ENCODE measurements at places on chromosomes 2 and 18.

GRCh38 chr18:13618760-13619438, 107.5 kb downstream of the FAM210A start:
- no peak for DNase-seq

DNA sequence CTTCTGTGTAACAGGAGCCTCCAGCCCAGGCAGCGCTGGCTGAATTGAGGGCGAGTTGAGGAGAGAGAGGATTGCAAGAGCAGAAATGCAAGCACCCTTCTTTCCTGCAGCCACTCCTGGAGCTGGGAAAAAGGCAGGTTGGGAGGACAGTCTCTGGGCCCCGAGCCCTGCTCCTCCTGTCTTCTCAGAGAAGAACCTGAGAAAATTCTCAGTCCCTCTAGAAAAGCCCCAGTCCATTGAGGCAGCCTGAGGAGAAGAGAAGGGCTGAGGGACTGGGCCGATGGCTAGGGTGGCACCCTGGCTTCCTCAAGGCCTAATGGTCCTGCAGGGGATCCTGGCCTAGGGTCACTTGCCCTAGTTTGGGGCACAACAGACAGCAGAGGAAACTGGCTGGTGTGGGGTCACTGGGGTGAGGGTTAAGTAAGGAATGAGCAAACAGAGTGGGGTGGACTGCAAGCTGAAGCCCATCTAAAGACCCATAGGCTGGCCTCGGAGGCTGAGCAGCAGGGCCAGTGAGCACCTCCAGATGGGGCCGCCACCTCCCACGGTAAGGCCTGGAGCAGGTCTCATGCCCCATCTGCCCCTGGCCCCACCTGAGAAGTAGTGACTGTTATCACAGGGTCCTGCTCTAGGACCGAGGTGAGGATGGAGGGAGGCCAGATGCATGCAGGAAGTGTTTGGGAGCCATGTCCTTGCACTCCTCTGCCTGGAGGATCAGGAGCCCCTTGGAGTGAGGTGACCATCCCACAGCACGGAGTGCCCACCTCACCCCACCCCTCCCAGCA, 12.4 kb downstream of the CIB4 start:
- no peak for DNase-seq

DNA sequence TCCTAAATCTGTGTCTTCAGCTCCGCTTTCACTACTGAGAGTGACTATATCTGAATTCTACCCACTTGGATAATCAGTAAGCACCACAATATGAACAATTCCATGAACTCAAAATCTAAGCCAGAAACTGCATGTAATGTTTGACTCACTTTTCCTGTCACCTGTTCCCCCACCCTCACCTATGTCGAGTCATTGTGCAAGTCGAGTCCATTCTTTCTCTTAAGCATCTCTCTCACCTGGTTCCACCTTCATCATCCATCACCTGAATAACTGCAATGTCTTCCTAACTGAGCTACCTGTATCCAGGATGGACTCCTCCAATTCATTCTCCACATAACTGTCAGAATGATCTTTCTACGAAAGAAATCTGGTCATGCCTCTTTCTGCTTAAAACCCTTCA, 58.2 kb downstream of the PPP1R1C start:
- DNase-seq, result no peak

GRCh38 chr18:13331846-13332245, 113.3 kb downstream of the LDLRAD4 start:
- DNase-seq, result no peak

DNA sequence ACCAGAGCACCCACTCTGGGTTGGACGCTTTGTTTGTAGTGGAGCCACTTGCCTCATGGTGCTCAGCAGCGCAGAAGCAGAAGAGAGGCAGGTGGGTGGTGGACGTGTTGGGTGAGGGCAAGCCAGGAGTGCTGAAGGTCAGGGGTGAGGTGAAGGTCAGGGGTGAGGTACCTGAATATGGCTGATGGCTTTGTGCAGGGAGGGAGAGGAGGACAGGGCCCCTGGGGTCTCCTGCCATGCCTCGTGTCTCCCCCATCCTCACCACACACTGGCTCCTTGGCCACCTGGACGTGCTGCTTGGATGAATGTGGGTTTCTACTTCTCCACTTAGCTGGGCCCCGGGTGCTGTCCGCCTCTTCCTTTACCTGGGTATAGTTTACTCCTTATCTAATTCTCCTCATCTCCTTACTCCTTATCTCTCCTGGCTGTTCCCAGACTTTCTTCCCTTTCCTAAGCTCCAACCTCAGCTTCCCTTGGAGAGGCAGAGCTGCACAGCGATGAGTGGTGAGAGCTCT, 68.1 kb downstream of the DYSF start:
- no peak for DNase-seq

GRCh38 chr18:45957100-45957499, 10.0 kb downstream of the EPG5 start:
- DNase-seq, result no peak

DNA sequence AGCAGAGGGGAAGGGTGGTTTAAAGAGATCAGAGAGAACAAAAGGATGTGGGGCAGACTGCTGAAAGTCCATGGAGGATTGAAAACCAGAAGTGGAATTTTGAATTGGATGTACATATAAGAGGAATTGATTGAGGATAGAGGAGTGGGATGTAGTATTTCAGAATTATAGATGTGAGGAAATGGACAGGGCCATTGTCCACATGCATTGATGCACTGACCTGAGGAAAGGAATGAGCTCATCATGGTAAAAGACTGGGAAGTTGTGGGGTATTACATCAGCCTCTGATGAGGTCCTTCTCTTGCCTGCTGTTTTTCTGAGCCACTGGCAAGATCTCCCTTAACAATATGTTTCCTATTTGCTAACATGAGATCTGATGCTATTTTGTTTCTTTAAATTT, 365.7 kb upstream of the FANCL start:
- no peak for DNase-seq

GRCh38 chr2:223460209-223460608, 142.0 kb downstream of the SCG2 start:
- no peak for DNase-seq

DNA sequence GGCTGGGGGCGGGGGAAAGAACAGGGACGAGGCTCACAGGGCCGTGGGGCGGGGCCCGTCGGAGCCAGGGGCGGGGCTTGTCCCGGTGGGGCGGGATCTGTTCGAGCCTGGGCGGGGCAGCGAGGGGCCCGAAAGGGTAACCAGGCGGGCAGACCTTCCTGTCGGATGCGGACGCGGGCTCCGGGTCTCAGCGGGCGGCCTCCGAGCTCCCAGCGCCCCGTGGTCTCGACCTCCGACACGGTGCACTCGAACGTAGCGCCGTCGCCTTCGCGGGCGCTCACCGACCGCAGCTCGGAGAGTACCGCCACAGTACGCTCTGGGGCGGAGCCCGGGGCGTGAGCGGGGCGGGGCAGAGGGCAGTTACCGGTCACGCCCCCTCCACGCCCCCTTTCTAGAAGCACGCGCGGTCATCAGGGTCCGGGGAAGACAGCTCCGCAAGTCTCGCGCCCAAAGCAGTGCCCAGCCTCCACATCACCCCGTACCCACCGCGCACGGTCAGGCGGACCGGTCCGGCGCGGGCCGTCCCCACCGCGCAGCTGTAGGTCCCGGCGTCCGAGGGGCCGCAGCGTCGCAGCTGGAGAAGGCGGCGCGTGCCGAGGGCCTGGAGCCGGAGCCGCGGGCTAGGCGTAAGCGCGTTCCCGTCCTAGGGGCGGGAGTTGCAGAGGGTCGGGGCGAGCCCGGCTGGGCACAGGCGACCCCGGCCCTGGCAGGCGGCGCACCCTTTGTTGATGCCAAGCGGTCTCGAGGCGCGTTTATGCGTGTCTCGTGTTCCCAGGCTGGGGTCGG, 8.7 kb downstream of the TMEM198 start:
- DNase-seq, result peak; percentile 69

GRCh38 chr2:42178335-42178734, 9.2 kb downstream of the EML4 start:
- DNase-seq, result no peak

GRCh38 chr2:193907561-193907960, 1712.8 kb upstream of the TMEFF2 start:
- DNase-seq, result no peak

DNA sequence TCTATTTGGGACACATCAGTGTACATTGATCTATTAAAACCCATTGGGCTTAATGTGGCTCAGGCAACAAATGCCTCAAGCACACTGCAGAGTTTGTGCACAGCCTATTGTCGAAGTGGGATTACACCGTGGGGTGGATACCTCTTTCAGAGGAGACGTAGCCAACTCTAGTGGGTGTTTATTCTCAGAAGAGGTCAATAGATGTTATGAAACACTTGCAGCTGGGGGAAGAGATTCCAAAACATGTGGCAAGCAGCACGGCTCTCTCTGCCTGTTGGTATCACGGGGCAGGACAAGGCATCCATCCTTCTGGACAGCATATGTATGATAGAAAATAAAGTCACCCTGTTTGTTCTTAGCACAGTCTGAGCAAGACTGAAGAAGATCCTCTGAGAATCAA, 121.4 kb upstream of the COPS8 start:
- DNase-seq, result no peak

DNA sequence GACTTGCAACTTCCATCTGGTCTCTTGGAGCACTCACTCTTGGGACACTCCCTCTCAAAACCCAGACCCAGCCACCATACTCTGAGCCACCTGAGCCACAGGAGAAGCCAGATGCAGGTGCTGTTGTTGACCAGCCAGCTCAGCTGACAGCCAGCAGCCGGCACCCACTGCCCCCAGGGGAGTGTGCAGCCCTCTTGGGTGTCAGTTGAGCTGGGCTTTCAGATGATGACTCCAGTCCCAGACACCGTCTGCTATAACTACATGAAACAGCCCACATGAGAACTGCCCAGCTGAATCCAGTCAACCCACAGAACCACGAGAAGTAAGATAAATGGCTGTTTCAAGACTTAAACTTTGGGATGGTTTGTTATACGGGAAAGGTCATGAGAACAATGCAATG, 10.7 kb upstream of the IGFBP2 start:
- no peak for DNase-seq

DNA sequence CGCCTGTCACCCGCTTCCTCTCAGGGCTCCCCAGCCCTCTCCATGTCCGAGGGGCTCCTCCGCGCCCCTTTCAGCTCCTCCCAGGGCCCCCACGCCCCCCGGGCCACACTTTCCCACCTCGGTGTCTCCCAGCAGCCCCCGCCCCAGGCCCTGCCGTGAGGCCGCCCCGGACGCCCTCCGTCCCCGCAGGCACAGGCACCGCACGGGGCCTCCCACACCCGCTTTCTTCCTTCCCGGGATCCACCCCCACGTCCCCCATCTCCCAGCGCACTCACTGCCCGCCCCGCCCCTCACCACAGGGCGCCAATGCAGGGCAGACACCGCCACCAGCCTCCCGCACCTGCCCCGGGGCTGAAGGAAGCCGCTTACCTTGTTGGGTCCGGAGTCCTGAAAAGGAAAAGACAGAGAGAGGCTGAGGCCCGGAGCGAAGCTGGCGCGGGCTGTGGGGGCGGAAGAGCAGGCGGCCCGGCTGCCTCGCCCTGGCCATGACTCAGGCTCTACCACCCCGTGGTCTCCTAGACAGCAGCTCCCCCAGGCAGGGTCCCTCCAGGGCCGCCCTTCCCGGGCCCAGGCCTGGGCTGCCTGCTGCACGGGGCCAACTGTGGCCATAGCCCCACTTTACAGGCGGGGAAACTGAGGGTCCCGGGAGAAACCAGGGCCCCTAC, 37.7 kb downstream of the KIF1A start:
- no peak for DNase-seq

DNA sequence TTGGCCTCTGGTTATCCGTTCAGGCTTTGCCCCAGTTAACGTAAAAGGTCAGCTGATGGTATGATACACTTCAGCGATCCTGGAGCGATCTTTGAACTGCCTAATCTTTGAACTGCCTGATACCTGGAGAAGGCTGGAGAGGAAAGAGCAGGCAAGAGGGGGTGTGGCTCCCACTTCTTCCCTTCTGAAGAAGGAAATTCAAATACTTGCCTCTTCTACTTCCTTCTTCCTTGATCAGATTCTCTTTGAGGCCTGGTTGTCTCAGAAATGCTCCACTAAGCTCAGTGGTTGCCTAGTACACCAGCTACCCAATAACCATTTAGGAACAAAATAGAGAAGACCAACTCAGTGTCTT, 619 bp downstream of the GALM start:
- DNase-seq, result no peak

DNA sequence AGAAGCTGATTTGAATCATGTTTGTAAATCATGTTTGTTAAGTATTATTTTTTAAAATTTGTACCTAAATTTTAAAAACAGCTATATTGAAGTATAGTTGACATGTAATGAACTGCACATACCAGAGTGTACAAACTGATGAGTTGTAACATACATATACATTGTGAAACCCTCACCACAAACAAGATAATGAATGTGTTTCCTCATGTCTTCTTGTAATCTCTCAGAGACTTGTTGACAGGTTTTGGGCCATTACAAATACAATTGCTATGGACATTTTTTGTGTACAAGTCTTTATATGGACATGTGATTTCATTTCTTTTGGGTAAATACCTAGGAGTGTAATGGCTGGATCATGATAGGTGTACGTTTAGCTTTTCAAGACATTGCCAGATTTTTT, 21.5 kb downstream of the WDR43 start:
- DNase-seq, result no peak

- DNase-seq, result no peak
These were observed 96.8 kb downstream of the VAPA start for GRCh38 chr18:10010611-10011015.

DNA sequence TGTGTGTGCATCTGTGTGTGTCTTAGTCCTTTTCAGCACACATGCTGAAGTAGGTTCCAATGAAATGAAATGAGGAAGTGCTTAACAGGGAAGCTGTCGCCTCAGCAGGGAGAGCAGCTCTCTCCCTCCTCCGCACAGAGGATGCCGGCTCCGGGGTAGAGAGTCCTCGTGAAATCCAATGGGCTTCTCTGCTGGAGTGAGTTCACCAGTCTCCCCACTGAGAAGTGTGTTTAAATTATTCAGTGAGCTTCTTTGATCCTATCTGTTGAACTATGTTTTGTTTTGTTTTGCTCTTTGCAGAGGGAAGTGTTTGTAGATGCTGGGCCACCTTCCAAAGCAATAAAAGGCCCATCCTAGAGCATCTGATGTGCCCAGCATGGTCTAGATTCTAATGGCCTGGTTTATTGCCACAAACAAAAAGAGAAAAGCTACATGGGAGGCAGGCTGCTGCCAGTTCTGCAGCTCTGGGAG, 6.7 kb downstream of the PPP1R7 start:
- no peak for DNase-seq
